Sigmoid colon (tissue), 7 donors: ENCODE measurements at places on chromosomes 6 and 20. TPM values are rescaled to one million over a fixed set of nuclear protein-coding genes. Genes with fewer than 3 reads are reported as not detected.
A peak's percentile ranks its signal among the peaks of the same experiment; 100 is the strongest.

The LRRN4 gene
- total RNA-seq = not detected

DNA sequence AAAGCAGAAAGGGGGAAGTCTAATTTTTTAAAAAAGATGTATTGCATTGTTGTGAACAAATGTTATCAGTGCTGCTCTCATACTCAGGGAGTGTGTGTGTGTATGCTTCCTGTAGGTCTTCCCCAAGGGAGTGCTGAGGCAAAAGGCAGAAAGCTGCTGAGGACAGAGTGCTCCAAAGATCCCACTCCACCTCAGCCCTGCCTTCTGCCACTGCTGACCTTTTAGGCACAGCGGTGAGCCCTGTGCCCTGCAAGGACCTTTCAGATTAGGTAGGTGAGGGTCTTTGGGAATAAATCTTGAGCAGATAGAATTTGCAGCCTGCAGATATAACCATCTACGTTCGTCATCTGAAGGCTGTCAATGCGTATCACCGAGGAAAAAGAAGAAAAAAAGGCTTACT is 756.4 kb upstream of the MMS22L start:
- DNase-seq = no peak

GRCh38 chr20:576156-576555 is 32.6 kb upstream of the CSNK2A1 start:
- no peak for DNase-seq

The IYD gene
- not detected for total RNA-seq

GRCh38 chr6:128111096-128111495 is 210.2 kb upstream of the THEMIS start:
- no peak for DNase-seq

- peak; percentile 90 for DNase-seq
Measured at GRCh38 chr20:49386848-49387580, 95.5 kb downstream of the KCNB1 start.

The BIRC7 gene
- not detected for total RNA-seq

DNA sequence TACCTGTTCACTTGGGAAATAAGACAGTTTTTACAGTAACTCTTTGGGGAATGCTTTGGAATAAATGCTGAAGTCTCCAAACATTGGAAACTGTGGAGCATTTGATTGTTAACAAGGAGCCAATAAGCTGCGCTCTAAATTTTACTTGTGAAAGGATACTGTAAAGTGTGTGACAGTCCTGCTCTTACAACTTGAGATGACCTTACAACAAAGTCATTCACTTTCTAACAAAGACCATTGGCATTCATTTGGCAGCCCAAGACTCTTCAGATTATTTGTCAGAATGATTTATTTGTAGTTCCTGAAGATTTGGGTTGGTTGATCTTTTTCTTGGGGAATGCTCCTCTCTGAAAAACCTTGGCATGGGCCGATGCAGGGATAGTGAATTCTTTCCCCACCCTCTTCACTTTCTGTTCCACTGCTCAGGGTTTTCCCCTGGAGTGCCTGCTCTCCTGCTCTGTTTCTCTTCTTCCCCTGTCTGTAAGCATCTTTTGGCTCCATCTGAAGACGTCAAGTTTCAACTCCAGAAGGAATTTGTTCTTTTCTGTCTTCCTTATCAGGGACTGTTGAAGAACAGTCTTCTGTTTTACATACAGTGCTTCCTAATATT is 116.4 kb downstream of the AKAP7 start:
- no peak for DNase-seq

DNA sequence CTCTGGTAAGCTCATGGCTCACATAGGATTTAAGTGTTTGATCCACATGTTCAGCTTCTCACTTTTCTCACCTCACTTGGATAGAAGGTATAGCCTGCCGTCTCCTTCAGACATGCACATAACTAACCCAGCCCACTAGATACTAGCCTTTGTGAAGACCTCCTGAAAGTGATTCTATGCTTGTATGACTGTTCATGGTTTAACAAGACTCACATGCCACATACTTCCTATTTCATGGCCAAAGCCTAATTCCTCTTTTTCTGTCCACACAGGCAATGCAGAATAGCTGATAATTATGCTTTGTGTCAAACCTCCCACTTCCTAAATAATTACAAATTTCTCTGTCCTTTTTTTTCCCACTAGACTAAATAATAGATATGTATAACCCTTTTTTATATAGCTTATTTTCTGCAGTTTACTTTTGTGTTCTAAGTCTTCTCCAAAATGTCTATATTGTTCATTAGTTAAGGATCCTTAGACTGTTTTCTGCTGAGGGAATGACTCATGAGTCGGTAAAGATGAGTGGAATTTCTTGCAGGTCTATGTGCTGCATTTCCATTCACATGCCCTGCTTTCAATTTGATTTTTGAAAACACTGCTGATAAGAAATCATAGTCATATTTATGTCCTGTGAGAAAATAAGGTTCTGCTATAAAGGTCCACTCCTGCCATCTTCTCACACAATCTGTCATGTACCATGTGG is 43.0 kb downstream of the HDDC2 start:
- no peak for DNase-seq

DNA sequence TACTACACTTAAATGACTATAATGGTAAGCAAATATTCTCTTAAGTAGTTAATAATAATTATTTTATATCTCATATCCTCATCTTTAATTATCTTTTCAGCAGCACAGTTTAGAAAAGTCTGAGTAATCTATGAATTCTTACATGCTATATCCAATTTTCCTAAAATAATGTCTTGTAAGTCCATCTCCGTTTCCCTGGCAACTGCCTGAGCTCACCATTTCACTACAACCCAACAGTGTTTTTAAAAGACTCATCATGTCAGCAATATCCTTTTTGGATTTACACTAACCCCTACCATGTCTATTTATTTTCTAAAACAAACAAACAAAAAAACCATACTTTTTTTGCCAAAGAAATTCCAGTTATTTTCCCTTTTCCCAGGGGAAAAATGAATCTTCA is 859.6 kb downstream of the EYS start:
- no peak for DNase-seq

DNA sequence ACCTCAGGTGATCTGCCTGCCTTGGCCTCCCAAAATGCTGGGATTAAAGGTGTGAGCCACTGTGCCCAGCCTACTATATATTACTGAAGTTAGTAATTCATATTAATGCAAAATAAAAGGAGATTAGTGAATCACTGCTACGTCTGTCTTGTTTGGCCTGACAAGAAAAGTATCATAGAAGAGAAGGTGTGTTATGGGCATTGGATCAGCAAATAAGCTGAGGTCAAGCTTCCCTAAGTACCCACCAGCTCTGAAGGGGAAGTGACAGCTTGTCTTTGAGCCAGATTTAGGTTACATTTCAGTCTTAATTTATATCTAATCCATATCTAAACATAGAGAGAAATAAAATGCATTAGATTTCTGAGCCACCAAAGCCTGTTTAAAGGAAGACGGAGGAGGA is 7.1 kb downstream of the SGK1 start:
- no peak for DNase-seq

GRCh38 chr6:140833408-140833807 is 1299.3 kb upstream of the GJE1 start:
- no peak for DNase-seq
